ENCODE measurements at places on chromosomes 11 and 22.

DNA sequence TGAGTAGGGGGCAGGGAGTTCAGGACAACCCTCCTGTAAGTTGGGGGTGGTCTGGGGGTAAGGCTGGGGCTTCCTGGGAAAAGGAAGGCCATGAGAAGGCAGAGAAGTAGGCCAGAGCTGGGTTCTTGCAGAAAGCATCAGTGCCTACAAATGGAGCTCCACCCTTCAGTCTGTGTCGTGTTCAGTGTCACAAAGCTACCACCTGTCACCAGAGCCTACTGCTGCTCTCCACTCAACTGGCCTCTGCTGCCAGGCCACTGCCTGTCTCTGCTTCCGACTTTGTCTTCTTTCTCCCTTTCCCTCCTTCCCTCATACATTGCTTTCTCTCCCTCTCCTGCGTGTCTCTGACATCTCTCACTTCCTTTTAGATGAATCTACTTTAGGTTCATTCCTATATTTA lies 3.4 kb upstream of the WBP2NL start:
- no peak for DNase-seq

DNA sequence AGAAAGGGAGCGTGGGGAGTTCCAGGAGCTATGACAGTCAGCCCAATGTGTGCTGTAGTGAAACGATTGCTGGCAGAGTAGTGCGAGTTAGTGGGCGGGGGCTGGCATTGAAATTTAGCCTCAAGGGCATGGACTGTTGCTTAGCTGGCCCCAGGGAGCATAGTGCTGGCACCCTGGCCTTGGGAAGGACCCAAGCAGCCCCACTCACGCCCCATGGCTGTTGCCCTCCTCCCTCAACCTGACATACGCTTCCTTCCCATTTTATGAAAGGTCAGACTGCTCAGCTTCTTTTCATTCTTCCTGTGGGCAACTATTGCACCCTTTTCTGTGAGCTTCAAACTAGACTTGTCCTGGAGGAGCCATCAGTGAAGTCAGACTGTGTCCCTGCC lies 52.0 kb upstream of the SUSD2 start:
- no peak for DNase-seq

GRCh38 chr11:126507646-126508045 lies 152.2 kb downstream of the ST3GAL4 start:
- no peak for DNase-seq

DNA sequence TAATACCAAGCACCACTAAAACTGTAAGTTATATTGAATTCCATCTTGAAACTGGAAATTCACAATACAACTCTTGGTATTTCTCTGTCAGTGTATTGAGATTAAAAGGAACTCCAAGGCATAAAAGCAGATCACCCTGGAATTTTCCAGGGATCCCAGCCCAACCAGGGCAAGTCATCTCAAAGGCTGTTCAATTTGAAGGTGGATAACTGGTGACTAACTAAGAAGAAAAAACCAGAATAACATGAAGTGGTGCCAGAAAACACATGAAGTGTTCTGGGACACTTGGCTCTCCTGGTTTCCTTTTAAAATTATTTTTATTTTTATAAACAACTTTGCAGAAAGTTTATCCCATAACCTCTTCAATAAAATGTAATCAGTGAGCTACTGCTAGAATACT lies 7.8 kb upstream of the BMAL1 start:
- DNase-seq: no peak

DNA sequence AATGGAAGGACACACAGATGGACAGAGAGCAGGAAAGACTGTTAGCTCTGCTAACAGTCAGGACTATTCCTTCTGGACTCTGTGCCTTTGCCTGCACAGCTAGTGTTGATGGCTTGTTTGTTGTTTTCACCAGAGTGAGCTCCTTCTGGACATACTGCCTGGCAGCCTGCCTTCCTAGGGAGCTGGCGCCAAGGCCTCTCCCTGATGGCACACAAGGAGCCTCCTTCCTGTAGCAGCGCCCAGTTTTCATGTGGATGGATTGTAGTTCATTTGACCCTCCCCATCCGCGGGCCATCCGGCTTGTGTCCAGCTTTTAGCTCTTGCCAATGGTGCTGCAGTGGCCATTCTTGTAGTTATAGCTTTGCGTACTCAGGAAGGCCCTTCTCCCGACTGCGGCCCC lies 16.6 kb upstream of the BCR start:
- no peak for DNase-seq

DNA sequence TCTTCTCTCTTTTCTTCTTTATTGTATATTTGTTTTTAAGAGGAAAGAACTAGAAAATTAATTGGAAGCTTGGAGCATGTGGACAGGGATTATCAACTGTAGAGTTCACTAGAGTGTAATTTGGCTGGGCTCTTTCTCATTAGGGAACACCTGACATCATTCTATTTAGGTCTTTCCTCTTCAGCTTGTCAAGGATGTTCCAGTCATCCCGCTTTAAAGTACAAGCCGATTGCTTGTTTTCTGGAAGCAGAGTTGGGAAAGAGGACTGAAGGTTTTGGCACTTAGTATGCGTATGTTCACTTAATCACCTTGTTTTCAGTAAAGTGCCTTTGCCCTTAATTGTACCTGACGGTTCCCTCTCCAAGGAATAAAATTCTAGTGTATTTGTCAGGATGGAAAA lies 111.6 kb downstream of the WNT11 start:
- no peak for DNase-seq

GRCh38 chr11:73295996-73296318 lies 12.1 kb upstream of the ARHGEF17 start:
- DNase-seq: no peak

- no peak for DNase-seq
These were observed 64.8 kb downstream of the STIM1 start for GRCh38 chr11:3920148-3920852.

GRCh38 chr11:18203723-18204122 lies 31.1 kb downstream of the MRGPRX4 start:
- no peak for DNase-seq

- DNase-seq: no peak
These were observed 68.2 kb downstream of the DNAJC24 start for GRCh38 chr11:31437742-31438435.

- no peak for DNase-seq
These were observed 722.2 kb upstream of the TENM4 start for GRCh38 chr11:80163011-80163410.

DNA sequence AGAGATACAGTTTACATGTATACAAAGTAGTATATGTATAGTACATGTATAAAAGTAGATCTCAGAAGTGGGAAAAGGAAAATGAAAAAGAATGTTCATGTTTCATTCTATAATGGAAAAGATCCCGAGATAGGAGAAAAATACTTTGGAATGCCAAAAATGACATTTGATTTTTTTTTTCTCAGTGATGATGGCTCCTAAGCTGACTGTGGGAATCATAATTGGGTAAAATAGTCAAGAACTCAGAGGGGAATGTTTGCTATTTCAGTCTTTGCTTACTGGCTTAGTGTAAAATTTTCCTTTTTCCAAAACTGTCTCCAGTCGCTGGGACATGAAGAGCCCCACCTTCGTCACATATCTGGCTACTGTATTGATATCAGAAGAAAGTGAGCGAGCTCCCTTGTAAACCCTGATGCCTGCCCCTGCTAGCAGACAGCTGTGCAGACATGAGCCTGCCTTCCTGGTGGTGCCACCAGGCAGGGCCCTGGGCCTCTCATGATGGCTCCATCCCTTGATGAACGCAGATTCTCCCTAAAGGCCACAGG lies 944.6 kb downstream of the NTM start:
- DNase-seq: no peak

DNA sequence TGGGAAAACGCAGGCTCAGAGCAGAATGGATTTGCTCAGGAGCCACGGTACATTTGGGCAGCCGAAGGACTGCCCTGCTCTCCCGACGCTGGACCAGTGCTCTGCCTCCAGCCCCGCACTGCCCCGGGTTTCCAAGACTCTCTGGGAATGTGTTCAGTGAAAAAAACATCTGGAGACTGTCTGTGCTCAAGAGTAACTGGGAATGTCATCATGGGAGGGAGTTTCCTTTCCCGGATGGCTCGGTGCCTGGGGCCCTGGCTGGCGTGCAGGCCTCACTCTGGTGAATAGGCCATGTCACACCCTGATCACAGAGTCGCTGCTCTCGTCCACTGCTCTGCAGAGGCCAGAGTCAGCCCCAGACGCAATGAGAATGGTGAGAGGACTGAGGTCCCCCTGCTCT lies 9.8 kb upstream of the APOL6 start:
- DNase-seq: no peak

- no peak for DNase-seq
These were observed 66.9 kb downstream of the YAP1 start for GRCh38 chr11:102177126-102177525.

DNA sequence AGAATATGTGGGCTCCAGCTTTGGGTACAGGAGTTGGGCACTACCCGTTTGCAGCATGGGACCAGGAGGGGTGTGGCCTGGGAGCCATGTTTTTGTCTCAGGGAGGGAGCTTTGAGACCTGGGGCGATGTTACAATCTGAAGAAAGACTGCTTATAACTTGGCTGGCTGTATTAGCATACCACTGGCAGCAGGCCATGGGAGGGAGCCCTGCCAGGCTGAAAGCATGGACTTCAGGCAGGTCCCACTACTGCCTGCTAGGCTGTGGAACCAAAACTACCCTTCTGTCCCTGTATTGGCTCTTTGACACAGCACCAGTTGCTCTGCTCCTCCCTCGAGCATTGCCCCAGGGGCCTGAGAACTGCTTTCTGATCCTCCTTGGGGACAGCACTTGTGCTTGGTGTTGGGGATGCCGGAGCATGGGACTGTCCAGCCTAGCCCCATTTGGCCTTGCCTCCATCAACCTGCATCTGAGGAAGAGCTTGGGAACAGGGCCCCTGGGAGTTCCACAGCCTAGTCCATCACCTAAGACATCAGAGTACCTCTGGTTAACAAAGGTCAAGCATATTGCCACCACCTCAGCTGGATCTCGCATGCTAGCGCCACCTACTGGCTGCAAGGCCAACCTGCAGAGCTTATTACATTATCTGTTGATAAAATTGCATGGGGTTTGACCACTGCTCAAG lies 217.4 kb downstream of the SBF2 start:
- DNase-seq: no peak

GRCh38 chr22:46738647-46739093 lies 618 bp upstream of the CERK start:
- DNase-seq: no peak

DNA sequence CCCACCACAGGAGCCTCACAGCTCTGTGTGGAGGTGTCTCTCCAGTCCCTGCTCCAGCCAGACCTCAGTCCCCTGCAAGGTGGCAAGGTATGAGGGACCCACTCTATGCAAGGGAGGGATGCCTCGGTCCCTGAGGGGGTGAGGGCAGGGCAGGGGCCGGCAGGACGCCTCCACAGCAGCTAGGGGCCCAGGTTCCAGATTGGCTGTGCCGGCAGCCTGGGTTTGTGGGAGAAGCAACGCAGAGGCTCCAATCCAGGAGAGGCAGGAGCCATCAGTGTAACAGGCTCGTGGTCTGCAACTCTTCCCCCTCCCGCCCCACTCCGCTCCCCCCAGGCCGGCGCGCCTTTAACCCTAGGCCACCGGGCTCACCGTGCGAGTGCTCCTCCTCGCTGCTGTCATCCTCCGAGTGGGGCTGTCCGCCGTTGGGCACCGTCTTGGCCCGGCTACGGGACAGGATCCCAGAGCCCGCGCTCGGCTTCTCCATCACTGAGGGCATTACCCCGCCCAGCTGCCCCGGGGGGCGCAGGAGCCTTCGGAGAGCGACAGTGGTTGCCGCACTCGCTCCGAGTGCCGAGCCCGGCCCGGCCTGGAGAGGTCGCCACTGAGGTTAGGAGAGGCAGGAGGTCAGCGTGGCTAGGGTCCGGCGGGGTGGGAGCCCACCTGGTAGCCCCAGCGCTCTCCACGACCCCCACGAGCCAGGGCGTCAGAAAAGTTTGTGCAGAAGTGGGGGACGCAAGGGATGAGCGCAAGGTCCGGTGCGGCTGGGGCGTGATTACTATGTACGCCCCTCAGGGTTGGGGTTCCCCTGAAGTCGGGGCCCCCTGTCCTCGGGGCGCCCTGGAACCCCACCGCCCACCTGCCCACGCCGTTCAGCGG lies 765 bp downstream of the RCOR2 start:
- DNase-seq: peak; percentile 25

DNA sequence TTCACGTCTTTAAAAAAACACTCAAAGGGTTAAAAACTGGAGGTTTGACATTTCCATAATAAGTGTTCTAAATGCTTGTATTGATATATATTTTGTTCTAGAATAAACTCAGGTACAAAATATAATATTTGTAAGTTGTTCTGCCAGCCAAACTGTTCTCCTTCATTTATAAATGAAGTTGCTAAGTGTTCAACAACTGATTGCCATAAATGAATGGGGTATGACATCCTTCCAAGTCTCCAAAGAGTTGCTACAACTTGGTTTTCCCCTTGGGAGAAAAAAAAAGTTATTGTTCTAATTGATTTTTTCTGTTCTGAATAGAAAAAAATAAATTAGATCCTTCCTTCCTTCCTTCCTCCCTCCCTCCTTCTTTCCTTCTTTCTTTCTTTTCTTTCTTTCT lies 65.4 kb upstream of the BLID start:
- DNase-seq: no peak

DNA sequence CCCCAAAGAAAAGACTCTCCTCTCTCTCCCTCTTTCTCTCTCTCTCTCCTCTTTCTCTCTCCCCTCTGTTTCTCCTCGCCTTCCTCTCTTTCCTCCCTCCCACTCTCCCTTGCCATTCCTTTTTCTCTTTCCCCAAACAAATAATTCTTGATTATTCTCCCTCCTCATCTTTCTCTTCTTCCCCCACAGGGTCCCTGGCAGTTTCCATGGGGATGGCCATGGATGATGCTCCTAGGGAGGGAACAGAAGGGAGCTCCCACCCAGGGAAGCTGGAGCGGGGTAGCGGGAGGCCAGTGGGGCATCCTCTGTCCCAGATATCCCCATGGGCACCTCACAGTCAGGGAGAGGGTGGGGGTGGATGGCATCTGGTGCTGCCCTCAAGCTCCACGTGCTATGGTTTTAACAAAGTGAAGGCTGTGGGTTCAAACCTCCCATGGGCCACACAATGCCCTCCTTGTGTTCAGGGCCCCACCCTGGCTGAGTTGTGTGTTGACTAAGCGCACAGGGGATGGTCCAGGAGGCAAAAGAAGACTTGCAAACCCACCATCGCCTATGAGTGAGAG lies 266.4 kb downstream of the BUD13 start:
- no peak for DNase-seq
